HuH-7 (cell line): ENCODE measurements at places on chromosomes 16 and 17.

GRCh38 chr17:43554857-43555256, 8.7 kb upstream of the ETV4 start:
- DNase-seq, result no peak

DNA sequence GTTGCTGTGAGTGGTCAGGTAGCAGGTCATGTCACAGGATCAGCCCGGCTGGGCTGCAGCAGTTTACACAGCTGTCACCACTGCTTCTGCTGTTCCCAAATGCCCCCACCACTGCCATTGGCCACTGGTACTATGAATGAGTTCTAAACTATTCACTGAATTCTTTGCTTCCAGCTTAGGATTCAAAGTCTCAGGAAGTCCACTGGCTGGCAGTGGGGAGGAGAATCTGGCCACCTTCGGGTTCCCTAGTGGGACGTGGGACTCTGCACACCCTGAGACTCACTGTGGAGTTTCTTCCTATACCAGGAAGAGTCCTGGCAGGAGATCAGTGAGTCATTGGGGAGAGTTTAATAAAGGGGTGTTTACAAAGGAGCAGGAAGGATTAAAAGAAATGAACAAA, 6.9 kb downstream of the MT1X start:
- DNase-seq, result no peak

GRCh38 chr17:79777120-79777893, 641 bp upstream of the CBX2 start:
- peak; percentile 76 for DNase-seq

DNA sequence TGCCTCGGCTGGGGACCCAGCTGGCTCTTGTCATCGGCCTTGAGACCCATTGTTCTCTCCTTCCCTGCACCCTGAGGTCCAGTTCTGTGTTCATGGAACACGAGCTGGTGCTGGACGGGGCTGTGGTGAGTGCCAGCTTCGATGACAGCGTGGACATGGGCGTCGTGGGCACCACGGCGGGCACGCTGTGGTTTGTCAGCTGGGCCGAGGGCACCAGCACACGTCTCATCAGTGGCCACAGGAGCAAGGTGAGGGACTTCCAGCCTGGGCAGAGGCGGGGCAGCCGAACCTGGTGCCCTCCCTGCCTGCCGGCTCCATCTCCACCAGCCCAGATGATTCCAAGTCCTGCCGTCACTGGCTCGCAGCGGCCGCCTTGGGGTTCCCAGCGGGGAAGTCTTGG, 5.3 kb upstream of the RHOT2 start:
- no peak for DNase-seq

GRCh38 chr16:56336711-56337110, 88.6 kb downstream of the AMFR start:
- DNase-seq, result no peak

DNA sequence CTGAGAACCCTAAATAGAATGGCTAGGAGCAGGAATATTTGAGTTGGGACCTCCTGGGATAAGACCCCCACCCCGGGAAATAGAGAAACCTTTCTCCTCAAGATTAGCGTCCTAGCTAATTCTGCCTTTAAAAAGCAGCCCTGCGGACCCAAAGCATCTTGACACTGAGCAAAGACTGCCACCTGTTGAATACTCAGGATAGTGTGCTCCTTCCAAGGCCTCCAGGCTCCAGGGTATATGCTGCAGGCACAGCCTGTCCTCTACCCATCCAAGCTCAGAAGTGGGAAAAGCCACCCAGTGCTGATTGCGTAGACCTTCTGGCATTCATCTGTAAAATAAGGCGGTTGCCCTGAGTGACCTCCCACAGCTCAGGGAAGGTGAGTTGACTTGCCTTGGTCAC, 456.2 kb upstream of the DYNLRB2 start:
- DNase-seq, result peak; percentile 69

DNA sequence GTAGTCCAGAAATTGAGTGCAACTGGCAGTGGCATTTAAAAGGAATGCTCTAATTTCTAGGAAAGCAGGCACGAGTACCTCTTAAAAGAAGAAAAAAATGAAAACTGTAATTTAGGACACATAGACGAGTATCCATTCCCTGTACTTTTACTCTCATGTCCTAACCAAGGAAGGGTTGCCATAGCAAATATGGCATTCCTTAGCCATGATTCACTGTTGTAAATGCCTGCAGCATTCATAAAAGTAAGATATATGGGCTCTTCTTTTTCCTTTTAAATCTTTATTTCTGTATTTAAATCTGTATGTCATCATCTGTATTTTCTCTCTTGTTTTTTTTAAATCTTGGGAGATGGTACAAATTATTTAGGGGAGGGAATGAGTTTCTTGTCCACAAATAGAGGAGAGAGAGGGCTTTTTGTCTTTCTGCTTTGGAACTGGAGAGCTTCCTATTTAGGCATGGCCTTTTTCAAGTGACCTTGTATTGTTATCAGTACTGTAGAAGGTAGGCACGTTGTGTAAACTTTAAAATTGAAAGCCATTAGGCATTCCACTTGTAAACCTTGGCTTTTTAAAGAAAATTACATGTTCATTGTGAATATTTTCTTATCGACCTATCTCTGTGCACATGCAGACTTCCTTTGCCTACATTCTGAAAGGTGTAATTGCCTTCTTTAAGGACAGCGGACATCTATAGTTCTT, 50.0 kb downstream of the TENT4B start:
- DNase-seq, result peak; percentile 12

DNA sequence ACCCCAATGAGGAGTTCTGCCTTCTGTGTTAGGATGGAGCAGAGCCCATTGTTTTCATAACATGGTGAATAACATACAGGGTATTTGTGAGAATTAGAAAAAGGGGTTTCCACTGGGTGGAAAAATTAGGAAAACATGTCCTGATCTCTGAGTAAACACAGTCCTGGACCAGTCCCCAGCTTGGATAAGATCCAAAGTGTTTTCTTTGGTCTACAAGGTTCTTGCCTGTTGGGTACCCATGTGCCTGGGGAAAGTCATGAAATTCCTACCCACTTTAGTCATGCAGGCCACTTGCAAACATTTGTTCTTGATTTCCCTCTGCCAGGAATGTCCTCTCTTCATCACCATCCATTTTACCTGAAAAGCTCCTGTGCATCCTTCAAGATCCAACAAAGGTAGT, 164.8 kb upstream of the DYNLRB2 start:
- no peak for DNase-seq

GRCh38 chr17:78781104-78781892, 775 bp downstream of the CYTH1 start:
- no peak for DNase-seq

- DNase-seq, result no peak
Observed at GRCh38 chr17:76326306-76326705, 18.2 kb upstream of the QRICH2 start.

DNA sequence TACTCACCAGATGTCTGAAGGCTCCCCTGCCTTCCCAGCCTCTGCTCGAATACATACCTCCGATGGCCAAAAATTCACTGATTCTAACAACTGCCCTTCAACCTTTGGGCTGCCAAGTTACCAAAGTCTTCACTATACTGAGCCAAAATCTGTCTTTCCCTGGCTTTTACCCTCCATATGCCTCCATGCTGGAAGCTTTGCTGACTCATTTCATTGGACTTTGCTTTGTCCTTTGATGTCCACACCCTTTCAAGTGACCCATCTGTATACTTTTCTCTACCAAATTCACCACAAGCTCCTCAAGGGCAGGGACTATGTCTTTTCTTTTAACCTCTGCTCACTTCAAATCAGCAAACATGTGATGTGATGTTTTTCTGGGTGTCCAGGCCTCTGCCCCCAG, 21.0 kb upstream of the MTMR4 start:
- no peak for DNase-seq

DNA sequence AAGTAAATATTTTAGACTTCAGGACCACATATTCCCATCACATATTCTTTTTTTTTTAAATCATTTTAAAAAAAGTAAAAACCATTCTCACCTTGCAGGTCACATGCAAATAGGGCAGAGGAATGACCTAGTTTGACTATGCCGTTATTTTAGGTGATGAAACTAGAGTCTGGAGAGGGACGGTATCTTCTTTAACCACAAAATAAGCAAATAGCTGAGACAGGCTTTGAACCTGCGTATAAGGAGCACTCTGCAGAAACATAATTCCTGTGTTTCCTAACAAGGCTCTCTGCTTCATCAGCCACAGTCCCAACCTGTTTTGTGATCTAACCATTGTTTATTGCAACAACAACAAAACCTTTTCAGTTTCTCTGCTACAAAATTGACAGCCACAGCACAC, 121.5 kb downstream of the PCTP start:
- no peak for DNase-seq

GRCh38 chr16:14528306-14528705, 101.8 kb downstream of the PARN start:
- no peak for DNase-seq

DNA sequence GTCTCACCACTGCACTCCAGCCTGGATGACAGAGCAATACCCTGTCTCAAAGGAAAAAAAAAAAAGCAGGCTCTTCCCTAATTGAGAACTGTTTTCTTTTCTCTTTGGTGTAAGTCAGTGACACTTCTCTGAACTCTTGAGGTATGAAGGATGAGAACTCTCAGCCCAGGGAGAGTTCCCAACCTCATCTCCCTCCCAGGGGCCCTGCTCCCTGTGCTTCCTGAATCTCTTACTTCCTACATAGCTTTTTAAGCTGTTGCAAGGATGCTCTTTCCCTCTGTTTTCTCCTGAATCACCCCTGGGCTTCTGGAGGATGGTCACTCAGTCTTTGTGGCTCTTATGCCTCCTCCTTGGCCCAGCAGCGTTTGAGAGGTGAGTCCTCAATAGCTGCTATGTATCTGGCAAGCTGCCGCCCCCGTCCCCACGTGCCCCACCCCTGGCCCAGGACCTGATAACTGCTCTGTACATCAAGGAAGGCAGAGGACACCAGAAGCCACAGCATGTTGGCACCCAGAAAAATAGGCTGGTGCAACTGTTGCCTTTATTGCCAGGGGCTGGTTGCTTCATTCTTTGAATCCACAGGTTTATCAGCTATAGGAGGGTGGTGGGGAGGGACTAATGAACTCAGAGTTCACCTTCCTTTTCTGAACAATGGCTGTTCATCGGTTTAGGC, 24.0 kb downstream of the IGF2BP1 start:
- no peak for DNase-seq

GRCh38 chr16:77344341-77344740, 90.5 kb downstream of the ADAMTS18 start:
- no peak for DNase-seq

DNA sequence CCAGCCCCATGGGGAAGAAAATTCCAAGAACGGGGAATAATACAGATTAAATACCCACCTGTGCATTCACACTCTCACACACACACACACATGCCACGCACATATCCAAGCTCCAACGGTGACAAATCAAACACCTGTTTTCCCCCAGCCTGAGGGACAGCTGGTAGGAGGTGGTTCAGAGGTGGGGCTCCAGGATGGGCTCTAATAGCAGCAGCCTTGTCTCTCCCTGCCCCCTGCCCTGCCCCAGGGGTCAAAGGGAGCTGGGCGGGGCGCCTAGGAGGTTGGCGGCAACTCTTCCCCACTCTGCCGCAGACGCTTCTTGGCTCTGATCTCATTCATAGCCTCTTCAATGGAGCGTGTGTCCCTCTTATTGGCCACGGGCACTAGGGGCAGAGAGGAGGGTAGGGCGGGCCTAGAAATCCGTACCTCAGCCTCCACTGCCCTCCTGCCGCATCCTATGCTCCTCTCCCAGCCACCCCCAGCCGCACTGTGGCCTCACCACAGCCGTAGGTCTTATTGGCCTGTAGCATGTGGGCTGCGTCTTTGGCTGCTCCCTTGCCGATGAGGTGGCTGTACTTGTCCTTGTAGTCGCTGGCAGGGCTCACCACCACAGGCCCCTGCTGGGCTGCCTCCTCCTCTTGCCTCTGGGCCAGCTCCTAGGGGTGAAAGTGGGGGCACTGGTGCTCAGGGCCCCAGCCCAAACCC, 8.2 kb downstream of the SPAG7 start:
- DNase-seq, result no peak

DNA sequence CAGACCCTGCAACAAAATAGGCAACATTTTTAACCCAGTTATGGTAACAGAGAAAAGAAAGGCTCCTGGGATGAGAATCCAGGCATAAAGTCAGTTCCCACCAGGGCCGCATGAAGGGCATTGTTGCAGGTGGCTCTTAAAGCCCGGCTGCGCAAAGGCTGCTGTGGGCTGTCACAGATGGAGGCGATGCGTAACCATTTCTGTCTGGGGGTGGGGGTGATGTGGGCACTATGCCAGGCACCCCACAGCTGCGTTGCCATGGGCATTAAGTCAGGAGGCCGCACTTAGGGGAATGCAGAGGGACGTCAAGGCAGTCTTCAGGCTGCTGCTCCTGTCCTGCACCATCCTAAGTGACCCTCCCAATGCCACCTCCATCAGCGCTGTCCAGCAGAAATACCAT, 228.4 kb downstream of the CPPED1 start:
- no peak for DNase-seq

DNA sequence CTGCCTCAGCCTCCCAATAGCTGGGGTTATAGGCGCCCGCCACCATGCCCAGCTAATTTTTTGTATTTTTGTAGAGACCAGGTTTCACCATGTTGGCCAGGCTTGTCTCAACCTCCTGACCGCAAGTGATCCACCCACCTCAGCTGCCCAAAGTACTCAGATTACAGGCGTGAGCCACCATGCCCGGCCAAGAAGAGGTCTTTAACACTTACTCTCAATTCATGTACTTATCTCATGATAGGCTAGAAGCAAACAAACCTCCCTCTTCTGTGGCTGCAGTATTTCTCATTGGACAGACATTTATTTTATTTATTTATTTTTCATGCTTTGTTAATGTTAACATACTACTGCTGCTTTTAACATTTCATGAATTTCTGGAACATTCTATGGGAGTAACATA, 7.0 kb upstream of the NT5C start:
- no peak for DNase-seq

DNA sequence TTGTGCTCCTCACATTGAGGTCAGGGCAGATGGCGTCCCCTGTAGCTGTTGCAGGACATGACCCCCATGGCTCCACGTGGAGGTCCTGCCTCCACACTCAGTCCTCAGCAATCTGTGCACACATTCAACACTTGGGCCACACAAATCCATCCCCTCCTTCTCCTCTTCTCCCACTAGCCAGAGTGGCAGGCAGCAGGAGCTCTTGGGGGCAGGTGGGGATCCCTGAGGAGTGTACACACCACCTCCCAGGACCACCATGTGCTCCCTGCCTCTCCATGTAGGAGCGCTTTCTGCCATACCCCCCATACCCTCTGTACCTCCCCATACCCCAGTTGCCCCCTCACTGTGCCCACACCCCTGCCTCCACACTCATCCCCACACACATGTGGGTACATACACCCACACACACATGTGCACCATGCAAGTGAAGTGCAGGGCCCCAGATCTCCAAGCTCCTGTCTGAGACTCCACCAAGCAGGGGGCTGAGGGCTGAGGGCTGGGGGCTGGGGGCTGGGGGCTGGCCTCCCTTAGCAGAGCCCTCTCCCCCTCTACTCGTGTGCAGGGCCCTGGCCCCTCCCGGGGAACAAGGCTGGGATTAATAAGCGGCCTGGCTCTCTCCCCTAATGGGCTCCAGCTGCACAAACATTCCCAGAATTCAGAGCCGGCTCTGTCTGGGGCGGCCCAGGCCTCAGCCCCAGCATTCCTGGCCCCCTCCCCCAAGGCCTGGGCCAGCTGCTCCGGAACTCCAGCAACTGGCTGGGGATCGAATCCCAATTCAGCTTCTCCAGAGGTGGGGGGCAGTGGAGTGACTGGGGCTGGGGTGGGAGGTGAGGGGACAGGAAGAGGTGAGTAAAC, 48.2 kb upstream of the MEIOC start:
- DNase-seq, result no peak
